Fibroblast of gingiva (primary cell): ENCODE measurements at places on chromosomes 6 and 20.

DNA sequence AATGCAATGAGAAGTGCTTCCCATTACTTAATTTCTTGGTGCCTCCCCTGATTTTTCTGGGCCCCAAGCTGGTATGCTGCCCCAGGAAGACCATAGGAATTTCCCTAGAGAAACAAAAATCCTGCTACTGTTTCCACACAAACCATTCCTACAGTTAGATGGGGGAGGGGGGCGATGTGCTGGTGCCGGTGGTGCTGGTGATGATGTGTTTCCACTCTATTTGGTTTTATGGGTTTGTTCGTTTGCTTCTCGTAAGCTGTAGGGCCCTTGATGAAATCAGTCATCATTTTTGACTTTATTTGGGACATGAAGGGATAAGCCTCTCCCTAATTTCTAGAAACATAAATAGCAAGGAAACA, 105.1 kb downstream of the MKKS start:
- peak; percentile 33 for DNase-seq

- DNase-seq = no peak
Observed at GRCh38 chr6:140101367-140101766, 726.9 kb upstream of the CITED2 start.

GRCh38 chr20:2314759-2315439, 19.1 kb downstream of the TGM3 start:
- peak; percentile 67 for DNase-seq

DNA sequence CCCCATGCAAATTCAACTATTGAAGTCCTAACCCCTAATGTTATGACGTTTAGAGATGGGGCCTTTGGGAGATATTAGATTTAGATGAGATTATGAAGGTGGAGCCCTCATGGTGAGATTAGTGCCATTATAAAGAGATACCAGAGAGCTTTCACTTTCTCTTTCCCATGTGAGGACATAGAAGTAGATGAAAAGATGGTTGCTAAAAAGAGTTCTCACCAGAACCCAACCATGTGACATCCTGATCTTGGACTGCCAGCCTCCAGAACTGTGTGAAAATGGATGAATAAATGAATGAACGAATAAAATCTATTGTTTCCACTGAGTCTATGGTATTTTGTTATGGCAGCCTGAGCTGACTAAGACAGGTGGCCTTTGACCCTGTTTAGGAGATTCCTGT, 50.6 kb upstream of the FBXO30 start:
- no peak for DNase-seq

DNA sequence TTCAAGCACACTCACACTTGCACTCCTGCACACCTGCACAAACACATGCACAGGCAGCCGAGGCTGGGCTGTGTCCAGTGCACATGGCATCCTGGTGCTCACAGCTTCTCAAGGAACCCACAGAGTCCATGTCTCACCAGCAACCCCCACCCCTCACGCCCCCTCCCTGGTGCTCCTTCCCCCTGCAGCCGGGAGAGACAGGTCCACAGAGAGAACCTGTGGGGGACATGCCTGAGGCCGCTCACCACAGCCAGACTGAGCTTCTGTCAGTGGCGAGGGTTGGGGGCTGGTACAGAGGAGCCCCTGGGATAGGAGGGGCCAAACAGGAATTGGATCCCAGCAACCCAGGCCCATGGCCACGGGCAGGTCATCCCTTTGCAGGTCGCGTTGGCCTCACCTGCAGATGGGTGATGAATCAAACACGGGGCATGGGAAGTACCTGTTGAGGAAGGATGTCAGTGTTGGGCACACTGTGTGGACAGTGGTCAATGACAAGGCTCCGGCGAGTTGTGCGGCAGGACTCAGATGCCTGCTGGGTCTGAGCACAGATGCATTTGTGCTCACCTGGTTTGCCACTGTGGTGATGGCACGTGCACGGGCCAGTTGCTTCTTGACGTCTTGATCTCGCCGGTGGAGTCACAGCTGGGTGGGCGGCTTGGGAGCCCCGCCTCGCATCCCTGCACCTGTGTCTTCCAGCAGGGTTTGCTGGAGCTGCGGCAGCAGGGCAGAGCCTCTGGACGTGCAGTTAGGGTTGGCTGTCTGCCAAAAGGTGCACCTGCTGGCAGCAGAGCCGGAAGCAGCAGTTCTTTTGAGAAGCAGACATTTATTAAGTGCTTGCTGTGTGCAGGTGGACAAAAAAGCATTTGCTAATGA, 113.0 kb downstream of the ERMARD start:
- DNase-seq = no peak

DNA sequence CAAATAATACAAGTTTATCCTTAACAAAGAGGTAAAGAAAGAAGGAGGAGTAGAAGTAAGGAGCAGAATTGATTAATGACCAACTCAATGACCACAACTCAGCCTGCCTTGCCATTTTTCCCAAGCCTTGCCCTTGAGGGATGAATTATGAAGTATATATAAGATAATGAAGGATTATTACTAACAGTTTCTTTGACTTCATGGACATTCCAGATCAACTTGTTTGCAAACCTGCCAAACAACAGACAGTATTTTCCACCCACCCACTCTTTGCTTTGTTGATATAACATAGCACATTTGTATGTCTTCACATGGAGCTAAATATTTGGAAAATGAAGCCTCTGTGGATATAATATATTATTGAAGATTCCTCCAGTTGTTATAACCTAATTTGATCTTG, 9.9 kb upstream of the C6orf141 start:
- DNase-seq = no peak

DNA sequence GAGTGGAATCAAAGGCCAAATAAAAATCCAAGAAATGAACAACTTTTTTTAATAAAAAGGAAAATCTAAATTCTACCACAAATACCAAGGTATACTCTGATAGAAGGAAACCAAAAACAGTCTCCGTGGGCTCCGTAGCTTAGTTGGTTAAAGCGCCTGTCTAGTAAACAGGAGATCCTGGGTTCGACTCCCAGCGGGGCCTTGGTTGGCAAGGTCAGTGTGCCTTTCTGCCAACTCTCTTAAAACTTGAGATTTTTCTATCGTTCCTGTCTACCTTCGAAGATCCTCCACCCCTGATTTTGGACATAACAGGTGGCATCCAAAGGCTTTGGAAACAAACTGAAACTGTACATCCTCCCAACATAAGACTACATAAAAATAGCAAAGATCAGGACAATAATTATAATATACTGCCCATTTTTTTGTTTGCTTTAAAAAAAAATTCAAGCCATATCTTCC, 197.9 kb downstream of the TRIM27 start:
- peak; percentile 20 for DNase-seq

DNA sequence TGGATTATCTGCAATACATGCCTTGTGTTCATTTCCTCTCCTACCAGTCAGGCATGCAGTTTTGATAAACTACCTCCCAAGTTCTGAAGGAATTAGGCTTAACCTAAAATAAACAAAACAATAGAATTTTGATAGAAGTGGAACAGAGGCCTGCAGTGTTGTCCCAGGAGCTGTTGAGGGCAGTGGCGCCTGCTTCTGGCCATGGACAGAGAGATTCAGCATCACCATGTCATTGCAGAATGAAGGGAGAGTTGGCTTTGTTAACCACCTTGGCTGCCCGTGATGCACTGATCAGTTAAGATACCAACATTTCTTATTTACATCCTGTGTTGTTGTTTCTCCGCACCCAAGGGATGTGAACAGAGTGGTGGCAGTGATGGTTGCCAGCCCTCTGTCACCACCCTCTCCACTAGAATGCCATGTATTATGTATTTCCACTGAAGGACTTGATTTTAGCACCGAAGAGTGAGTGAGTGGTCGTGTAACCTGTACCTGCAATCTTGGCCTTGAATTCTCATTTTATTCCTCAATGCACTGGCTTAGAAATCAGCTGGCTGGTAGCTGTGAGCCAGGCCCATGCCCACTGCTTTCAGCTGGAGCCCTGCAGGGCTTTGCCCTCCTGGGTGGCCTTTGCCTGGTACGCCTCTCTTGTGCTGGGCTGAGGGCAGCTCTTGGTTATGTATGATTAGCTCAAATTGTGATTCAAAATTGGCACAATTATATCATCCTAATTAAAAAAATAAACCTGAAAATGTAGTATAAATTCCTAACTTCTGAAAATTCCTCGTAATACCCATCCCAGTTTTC, 56.5 kb downstream of the SHLD1 start:
- no peak for DNase-seq

- DNase-seq = peak; percentile 68
Observed at GRCh38 chr6:148747145-148747470, 278 bp downstream of the UST start.

GRCh38 chr6:137145421-137145820, 28.0 kb downstream of the IL22RA2 start:
- peak; percentile 56 for DNase-seq

GRCh38 chr6:13296536-13296997, 31.8 kb downstream of the TBC1D7 start:
- DNase-seq = no peak

- DNase-seq = peak; percentile 73
Observed at GRCh38 chr6:38337819-38338465, 301.8 kb downstream of the BTBD9 start.

GRCh38 chr20:34311118-34312023, 8.2 kb upstream of the AHCY start:
- no peak for DNase-seq

- DNase-seq = peak; percentile 36
Observed at GRCh38 chr6:128806261-128806660, 76.7 kb upstream of the LAMA2 start.

- DNase-seq = no peak
Observed at GRCh38 chr6:34536251-34536958, 19.7 kb downstream of the SPDEF start.

DNA sequence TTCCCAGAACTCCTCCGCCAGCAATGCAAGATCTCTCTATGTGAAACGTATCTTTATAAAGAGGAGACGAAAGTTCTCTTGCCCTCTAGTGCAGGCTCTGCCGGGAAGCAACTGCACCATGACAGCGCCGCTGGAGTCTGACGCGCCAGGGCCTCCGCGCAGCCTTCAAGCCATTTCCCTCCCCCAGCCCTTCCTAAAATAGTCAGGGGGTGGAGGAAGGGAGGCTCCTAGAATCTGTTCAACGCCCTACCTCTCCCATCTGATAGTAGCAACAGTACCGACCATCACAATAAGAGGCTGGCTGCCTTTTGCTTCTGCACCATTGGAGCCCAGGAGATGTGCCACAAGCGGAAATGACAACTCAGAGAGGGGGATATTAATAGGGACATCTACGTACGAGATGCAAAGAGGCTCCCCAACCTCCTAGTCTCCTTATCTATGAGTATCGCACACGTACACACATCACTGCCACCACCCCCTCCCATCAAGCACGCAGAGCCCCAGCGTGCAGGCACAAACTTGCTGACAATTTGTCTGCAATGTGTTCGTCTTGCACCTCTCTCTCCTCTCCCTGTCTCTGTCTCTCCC, 1.0 kb downstream of the SYNE1 start:
- peak; percentile 30 for DNase-seq

GRCh38 chr20:10475225-10475624, 40.1 kb downstream of the SLX4IP start:
- no peak for DNase-seq

GRCh38 chr6:163254341-163254835, 160.1 kb upstream of the QKI start:
- no peak for DNase-seq

DNA sequence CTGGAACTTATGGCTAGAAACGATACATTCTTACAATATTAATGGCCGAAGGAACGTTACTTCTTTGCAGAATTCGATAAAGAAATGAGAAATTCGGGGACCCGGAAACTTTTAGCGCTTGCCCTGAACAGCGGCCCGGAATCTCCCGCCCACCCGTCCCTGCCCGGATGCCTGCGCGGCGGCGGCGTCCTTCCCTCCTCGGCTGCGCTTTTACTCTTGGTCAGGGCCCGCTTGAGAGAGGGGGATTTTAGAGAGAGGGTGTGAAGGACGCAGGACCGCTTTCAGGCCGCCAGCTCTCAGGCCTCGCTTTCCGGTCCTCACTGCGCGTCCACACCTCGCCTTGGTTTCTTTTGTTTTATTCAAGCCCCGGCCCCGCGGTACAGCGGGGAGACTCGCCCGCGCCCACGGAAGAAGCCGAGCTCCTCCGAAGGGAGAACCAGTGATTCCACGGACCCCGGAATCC, 243.7 kb downstream of the ARID1B start:
- DNase-seq = peak; percentile 48

GRCh38 chr6:75347898-75348610, 63.5 kb upstream of the TMEM30A start:
- no peak for DNase-seq
